ENCODE measurements at places on chromosomes 11 and 22.

GRCh38 chr22:25200967-25201366 lies 1.3 kb downstream of the CRYBB3 start:
- DNase-seq, result no peak

- no peak for DNase-seq
These were observed 56.1 kb downstream of the PTPRJ start for GRCh38 chr11:48036466-48036865.

GRCh38 chr11:90849312-90849711 lies 626.5 kb upstream of the CHORDC1 start:
- no peak for DNase-seq

DNA sequence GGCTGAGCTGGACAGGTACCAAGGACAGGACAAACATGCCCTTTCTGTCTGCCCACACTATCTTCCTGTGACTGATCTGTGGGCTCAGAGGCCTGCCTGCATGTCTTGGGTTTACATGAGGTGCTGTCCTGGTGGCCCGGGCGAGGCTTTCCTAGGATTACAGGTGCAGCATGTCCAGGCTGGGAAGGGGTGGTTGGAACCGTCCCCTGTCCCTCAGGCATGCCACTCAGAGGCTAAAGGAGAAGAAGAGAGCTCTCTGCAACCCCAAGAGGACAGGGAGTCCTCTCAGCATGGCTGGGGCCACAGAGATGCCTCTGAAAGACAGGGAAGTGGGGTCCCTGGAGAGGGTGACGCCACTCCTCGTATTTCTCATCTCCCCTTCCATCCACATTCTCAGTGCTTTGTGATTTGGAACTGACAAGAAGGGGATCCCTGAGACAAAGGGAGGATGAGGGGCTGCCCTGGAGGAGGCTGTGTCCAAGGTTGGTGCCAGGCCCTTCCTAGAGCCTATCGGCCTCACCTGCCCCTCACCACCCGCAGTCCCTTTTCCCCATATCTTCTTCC lies 64.6 kb upstream of the LMO1 start:
- DNase-seq, result no peak

- no peak for DNase-seq
These were observed 65.9 kb downstream of the PGR start for GRCh38 chr11:101063706-101064105.

DNA sequence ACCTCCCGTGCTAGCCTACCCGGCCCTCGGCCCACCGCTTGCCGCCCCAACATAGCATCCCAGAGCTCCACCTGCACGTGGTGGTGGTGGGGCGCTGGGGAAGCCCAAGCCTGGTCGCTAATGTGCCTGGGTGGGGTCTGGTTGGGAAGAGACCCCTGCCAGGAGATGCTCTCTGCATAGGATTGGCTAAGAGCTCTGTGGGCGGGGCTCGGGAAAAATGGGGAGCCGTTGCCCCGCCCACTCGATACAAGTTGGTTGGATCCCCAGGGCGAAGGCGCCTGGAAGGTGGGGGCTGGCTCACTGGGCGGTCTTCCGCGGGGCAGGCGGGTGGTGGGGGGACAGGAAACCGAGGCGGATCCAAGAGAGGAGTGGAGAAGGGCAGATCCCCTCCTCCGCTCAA lies 7.6 kb downstream of the LRRC10B start:
- no peak for DNase-seq

GRCh38 chr22:44408829-44409192 lies 89.2 kb downstream of the RTL6 start:
- no peak for DNase-seq

DNA sequence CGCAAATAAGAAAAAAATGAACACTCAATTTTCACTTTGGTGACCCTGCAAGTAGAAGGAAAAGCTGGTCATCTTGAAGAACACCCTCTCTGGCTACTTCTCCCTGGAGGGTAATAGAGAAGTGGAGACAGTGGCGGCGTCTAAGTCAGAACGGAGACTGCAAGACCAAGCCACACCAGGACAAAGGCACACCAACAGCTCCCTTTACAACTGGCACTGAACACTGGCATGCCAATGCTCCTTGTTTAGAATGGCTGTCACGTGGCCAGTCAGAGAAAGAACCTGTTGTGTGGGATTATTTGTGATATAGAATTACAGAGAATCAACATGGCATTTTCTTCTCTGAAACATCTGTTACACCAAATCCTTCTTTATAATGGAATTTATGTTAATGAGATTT lies 61.3 kb upstream of the YPEL1 start:
- no peak for DNase-seq

GRCh38 chr11:13963949-13964770 lies 1.6 kb downstream of the SPON1 start:
- DNase-seq, result no peak

DNA sequence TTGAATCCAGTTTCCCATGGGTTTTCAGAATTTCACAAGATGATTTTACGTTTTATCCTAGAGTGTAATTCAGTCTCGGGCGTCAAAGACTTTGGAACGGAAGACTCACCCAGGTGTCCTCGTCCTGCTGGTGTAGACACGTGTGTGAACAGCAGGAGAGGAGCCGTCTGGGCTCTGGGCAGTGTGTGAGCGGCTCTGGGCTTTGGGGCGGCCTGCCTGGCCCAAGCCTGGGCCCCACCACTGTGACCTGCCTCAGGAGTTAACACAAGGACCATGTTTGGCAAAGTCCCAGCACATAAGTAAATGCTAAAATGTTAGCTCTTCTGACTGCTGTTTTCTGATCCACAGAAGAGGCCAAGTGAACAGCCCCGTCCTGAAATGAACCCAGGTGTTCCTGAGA lies 1093.3 kb downstream of the BRD1 start:
- DNase-seq, result no peak

DNA sequence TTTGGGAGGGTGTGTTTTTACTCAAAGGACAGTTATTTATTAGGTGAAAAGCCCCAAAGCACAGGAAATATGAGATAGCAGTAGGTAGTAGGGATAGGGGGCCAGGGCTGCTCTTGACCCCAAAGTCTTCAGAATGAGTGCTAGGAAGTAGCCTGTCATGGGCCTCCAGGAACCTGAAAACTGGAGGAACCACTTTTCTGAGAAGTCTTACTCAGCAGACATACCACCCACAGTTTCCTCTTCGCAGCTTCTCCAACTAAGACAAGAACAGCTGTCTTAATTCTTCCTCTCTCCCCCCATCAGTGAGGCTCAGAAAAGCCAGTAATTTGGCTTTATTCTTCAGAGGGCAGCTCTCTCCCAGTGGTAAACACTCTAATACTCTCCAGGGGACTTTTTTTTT lies 84.0 kb upstream of the CTSC start:
- DNase-seq, result peak; percentile 86

GRCh38 chr22:49007013-49007653 lies 820.5 kb downstream of the BRD1 start:
- DNase-seq, result no peak

DNA sequence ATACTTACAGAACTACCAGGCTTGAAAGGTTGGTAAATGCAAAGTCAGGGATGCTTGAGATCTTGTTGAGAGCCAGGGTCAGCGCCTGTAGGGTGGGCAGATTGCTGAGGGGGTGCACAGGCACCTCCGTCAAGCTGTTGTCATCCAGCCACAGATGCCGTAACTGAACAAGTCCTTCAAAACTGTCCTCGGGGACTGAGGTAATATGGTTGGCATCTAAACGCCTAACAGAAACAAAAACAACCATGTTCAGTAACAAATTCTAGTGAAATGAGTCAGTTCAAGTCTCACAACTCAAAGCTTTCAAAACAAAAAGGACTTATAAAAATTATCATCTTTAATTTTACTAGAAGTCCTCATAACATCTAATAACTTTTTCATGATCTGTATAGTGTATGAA lies 22.2 kb upstream of the CCDC34 start:
- no peak for DNase-seq

GRCh38 chr11:120023120-120023519 lies 114.8 kb downstream of the TRIM29 start:
- no peak for DNase-seq

DNA sequence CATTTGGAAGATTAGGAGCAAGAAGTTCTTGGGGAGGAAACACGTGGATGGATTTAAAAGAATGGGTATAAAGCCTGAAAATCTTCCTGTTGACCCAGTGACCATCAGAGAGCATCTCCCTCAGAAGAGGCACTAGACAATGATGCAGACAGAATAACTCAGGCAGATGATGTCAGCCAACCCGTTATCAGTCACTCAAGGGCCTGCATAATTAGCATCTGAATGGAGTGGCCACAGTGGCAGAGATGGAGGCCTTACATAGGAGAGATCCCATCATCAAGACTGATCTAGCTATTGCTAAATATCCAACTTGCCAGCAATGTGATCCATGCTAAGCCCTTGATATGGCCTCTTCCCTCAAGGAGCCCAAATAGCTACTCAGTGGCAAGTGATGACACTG lies 70.7 kb upstream of the CD82 start:
- DNase-seq, result no peak

GRCh38 chr22:17257121-17258001 lies 38.1 kb upstream of the ADA2 start:
- no peak for DNase-seq

GRCh38 chr22:28232204-28232603 lies 313.1 kb upstream of the PITPNB start:
- DNase-seq, result no peak

GRCh38 chr11:96869207-96869606 lies 479.4 kb downstream of the JRKL start:
- no peak for DNase-seq

- no peak for DNase-seq
These were observed 48.0 kb downstream of the MCHR1 start for GRCh38 chr22:40727070-40727963.

- DNase-seq, result peak; percentile 82
These were observed 27.3 kb downstream of the ARHGEF17 start for GRCh38 chr11:73335204-73335923.
